Right kidney (tissue), 9 donors: ENCODE measurements at places on chromosomes 16 and 17.

DNA sequence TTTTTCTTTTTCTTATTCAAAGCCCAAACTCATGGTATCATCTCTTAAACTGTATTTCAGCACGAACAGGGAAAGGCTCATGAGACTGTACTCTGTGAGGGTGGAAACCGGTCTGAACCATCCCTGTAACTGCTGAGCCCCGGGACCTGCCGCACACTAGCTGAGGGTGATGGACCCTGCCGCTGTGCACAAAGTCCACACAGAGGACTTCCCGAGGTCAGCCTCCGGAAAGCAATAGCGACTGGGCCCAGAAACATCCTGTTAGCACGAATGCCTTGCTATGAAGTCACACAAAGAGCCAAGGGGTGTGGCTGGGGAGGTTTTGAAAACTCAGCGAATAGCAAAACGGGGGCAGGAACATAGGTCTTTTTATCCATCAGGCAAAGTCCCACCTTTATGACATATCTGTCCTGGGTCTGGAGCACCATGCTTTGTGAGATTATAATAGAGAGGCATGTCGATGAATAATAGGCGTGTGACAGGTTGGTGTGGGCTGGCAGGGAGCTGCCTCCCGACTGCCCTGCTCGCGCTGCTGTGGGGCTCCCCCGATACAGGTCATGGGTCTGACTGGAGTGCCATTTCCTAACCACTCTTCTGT lies 33.4 kb downstream of the CDK5R1 start:
- peak; percentile 66 for DNase-seq

DNA sequence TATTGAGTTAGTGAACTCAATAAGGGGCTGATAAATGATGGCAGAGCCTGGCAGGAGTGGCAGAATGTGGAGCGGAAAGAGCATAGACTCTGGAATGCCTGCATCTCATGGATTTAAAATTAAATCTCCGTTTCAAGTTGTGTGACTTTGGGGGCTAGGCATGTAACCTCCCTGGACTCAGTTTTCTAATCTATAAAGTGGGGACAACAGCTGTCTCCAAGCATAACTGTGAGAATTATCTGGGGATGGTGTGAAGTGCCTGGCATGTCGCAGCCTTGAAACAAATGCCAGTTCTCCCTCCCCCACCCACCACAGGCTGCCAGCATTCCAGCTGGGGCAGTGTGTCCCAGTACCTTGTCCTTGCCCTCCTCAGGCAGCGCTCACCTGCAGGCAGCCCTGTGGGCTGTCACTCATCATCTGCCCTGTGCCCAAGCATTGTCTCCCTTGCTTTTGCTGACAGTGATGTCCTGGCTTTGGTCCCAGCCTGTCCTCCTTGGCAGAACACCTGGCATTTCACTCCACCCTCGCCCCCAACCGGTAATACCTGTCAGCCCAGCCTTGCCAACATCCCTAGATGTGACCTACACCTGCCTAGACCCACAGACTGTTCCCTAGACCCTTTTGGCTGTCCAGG lies 129.6 kb downstream of the MRM1 start:
- DNase-seq, result no peak

- DNase-seq, result peak; percentile 36
Observed at GRCh38 chr17:82457929-82458178, 687 bp upstream of the NARF start.

- no peak for DNase-seq
Observed at GRCh38 chr17:43019418-43019817, 2.8 kb downstream of the VAT1 start.

DNA sequence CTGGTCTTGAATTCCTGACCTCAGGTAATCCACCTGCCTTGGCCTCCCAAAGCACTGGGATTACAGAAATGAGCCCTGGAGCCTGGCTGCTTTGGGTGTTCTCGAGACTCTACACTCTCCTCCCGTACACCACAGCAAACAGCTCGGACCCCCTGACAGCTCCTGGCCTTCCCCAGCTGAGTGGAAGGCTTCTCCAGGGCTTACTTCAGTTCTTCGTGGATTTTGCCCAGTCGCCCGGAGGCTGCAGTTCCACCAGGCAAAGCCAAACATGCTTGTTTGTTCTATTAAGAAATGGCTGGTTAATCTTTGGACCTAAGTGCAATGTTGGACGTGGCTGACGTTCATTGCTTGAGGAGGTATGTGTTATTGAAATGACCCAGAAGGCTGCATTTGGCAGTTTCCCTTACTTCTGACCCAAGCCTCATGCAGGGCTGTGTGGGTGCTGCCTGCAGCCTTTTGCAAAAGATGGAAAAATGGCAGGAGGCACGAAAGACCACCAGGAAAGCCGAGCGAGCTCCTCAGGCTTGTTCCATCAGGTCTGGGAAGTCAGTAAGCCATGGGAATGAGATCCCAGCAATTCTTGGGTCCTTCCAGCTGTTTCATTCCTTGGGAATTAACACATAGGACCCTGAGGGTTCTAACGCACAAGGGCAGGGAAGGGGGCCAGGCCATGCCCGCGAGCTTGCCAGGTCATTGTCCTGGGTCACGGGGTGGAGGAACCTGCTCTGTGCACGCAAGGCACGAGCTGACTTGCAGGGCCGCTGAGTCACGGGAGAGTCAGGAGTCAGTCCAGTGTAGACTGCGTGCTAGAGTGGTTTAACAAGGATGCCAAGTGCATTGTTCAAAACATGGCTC lies 23.9 kb upstream of the KLHDC4 start:
- no peak for DNase-seq

- DNase-seq, result no peak
Observed at GRCh38 chr16:7990626-7991260, 599.6 kb downstream of the TMEM114 start.
